Astrocyte of the hippocampus (primary cell): ENCODE measurements at places on chromosomes 2 and 18.

GRCh38 chr18:77234504-77235365 lies 14.9 kb upstream of the GALR1 start:
- peak; percentile 31 for DNase-seq

GRCh38 chr2:25853038-25853638 lies 25.1 kb downstream of the ASXL2 start:
- no peak for DNase-seq

DNA sequence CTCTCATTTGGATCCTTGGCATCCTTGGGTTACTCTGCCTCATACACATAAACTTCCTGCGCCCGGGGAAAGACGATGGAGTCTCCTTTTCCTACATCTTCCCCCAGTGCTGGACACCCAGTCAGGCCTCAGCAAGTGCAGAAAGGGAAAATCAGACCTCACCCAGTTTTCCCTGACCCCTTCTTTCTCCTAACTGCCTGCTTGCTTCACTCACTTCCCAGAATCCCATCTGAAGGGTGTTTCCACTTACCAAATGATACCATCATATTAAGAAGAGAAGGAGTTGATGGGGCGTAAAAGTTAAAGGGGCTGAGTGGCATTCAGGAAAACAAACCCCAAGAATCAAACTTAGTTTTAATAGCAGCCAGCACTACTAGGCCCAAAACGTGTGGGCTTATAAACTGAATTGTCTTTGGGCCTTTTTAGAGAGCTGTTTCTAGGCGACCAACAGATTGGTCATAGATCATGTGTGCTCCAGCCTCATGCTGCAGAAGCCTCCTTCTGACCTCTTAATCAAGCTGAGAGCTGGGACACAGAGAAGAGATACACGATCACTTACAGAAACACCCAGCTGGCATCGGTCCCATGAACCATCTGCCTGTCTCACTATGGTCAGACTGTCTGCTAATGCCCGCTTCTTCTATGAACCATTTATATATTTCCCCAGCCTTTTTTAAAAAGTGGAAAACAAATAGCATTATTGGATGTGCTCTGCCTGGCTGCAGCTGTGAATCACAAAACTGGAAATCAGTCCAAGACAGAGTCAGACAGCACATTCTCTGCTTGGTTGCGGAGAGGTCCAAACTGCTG lies 165.7 kb upstream of the SLC14A2 start:
- DNase-seq = peak; percentile 33

DNA sequence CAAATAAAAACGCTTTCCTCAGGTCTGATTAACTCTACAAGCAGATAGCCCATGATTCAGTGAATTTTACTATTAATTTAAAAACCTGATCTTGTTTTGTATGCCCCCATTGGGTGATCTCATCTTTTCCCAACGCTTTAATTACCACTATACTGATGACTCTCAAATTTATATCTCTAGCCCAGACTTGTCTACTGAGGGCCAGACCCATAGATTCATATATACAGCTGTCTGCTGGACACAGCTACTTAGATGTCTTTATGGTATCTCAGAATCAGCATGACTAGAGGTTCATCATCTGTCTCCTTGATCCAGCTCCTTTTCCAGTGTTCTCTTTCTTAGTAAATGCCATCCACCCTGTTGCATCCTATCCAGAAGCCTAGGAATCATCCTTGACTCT lies 33.8 kb downstream of the TAF1B start:
- DNase-seq = no peak

- DNase-seq = no peak
Observed at GRCh38 chr2:133477616-133477990, 90.7 kb downstream of the NCKAP5 start.

DNA sequence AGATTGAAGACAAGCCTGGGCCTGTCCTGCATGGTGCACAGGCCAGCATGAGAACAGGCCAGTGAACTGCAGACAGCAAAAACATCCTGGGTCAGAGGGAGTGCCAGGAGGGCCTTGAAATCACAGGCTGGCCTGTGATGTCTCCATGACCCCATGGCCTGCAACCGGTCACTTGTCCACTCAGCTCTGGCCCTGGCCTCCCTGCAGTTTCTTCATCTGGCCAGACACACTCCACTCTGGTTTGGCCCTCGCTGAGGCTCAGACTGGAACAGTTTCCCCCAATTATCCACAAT lies 12.6 kb downstream of the CYRIA start:
- DNase-seq = no peak

- peak; percentile 45 for DNase-seq
Observed at GRCh38 chr2:32863803-32864202, 83.0 kb upstream of the LTBP1 start.
